Stimulated activated CD4-positive, alpha-beta T cell treated with anti-CD3 and anti-CD28 coated beads, Interleukin-2, amount 100 ng/mL, for 24 hours (primary cell): ENCODE measurements at places on chromosomes 7 and 10.
A peak's percentile ranks its signal among the peaks of the same experiment; 100 is the strongest.

GRCh38 chr10:10208196-10208595, 809.5 kb upstream of the CELF2 start:
- DNase-seq, result no peak

- DNase-seq, result no peak
Measured at GRCh38 chr10:20144268-20144667, 328.0 kb downstream of the PLXDC2 start.

GRCh38 chr10:95350830-95351228, 60.0 kb upstream of the PDLIM1 start:
- DNase-seq, result no peak

DNA sequence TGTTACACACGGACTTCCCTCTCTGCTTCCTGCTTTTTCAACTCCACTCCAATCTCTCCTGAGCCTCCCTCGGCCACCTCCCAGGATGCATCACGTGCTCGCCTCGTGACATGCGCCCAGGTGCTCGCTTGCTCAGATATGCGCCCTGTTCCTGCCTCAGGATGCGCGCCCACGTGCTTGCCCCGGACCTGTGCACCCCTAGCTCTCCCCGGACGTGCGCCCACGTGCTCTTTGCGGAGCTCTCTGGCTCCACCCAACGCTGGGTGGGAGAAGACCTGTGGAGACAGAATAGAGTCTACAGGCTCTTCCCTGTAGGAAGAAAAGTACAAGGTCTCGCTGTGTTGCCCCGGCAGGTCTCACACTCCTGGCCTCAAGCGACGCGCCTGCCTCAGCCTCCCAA, 23.1 kb downstream of the PARD3 start:
- no peak for DNase-seq

- no peak for DNase-seq
Measured at GRCh38 chr10:128892005-128892404, 575.0 kb upstream of the MGMT start.

DNA sequence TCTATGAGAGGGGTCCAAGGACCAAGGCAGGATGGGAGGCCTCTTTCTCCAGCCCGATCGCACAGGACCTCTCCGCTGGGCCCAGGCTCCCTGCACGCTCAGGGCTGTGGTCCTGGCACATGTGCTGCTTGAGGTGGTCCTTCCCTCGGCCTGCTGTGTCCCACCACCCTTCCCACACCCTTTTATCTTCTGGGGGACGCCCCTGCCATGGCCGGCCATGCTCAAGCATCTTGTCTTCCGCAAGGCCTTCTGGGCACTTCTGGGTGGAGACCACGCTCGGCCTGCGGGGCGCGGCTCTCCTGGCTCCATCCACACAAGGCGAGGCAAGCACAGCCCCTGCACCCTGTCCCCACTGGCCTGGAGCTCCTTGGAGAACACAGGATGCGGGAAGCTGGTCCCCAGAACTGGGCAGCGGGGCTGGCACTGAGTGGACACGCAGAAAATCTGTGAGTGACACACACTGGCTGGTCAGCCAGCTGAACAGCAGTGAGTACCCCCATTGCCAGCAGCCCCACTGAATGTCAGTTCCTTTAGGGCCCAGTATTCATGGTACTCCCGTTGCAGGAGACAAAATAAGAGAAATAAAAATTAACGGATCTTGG, 115.9 kb downstream of the TCERG1L start:
- DNase-seq, result no peak

DNA sequence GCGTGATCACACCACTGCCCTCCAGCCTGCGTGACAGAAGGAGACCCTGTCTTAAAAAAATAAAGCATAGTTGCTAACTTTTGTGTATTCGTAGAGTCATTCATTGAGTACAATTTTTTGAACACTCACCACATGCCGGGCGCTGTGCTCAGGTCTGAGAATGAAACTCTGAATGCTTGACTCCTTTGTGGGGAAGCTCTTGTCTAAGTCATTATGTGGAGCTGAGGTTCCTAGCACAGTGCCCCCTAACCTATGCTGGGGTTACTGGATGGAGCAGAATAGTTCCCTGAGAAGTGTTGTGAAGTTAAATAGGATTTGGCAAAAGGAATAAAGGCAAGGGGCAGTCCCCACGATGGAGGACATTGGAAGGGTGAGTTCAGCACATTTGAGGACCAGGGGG, 123.3 kb downstream of the CELF2 start:
- no peak for DNase-seq

DNA sequence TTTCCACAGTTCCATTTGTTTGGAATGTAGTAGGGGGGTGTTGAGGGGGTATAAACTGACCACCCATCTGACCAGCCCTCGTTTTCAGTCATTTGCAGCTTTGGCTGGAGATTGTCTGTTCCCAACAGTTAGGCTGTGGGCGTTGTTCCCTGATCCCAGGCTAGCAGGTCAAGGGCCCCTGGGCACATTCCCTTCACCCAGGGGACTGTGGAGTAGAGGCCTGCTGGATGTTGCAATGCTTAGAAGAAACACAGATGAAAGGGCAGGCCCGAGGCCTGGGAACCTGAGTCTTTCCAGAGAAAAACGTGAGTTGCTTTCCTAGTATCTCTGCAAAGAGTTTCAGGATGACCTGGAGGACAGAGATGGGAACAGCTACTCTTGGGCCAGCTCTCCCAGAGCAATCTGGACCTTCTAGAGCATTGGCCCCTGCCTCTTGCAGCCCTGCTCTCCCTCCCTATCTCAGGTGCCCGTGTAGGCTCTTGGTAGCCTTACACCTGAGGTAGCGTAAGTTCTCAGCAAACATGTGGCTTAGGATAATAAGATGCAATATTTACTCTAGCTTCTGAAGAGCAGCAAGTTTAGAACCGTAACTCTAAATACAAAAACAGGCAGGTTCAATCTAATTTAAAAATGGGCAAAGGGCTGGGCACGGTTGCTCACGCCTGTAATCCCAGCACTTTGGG, 99.4 kb upstream of the EFCAB10 start:
- DNase-seq, result no peak

- DNase-seq, result no peak
Measured at GRCh38 chr10:128901236-128901635, 565.8 kb upstream of the MGMT start.

- DNase-seq, result no peak
Measured at GRCh38 chr10:59173414-59173813, 3.0 kb upstream of the PHYHIPL start.

- DNase-seq, result no peak
Measured at GRCh38 chr10:108413954-108414353, 1249.4 kb upstream of the SORCS1 start.

DNA sequence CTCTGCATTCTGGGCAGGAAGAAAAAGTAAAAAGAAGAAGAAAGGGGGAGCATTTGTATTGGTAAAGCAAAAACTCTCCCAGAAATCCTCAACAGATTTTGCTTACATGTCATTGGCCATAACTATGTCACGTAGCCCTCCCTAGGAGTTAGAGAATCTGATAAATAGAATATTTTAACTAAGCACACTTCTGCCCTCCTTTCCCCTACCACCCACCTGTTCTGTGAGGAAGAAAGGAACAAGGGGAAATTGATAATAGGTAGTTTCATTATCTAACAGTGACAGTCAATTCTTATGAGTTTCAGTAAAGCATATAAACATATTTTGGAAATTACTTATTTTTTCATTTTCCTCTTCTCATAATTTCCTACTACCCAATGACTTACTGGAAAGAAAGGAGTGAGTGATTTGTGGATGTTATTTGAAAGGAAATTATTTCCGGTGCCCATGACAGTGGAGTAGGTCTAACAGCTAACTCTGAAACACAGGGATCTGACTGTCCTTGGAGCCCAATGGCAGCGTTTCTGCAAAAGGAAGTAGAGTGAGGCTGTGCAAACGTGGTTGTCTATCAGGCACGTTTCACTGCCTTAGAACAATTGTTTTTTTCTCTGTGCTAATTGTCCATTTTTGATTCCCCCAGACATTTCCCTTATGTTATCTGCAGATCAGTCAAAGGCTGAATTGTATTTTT, 128.6 kb upstream of the MDFIC start:
- DNase-seq, result no peak

DNA sequence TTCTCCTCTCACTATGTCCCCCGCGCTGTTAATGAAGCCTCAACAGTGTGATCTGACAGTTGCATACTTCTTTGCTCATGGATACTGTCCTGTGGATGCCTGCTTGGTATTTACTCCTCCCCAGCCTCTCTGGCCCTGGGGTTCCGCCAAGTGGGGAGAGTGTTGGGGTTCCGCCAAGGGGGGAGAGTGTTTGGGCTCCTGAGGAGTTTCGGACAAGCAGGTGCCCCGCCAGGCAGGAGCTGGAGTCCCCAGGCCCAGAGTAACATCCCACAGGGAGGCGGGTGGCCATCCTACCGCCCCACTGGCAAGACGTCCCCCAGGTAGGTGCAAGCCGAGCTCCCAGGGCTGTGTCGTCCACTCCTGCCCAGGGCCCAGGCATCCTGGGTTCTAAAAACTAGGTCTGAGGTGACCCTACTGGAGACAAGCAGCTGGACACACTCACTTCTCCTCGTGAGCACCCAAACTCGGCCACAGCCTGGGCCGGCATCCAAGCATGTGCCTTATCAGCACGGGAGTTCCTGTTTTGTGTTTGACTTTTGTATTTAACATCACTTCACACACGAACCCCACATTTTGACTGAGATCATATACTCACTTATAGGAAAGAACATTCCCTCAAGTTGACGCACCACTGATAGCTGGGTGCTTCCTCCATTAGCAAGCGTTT, 34.2 kb downstream of the CAMK2B start:
- no peak for DNase-seq

DNA sequence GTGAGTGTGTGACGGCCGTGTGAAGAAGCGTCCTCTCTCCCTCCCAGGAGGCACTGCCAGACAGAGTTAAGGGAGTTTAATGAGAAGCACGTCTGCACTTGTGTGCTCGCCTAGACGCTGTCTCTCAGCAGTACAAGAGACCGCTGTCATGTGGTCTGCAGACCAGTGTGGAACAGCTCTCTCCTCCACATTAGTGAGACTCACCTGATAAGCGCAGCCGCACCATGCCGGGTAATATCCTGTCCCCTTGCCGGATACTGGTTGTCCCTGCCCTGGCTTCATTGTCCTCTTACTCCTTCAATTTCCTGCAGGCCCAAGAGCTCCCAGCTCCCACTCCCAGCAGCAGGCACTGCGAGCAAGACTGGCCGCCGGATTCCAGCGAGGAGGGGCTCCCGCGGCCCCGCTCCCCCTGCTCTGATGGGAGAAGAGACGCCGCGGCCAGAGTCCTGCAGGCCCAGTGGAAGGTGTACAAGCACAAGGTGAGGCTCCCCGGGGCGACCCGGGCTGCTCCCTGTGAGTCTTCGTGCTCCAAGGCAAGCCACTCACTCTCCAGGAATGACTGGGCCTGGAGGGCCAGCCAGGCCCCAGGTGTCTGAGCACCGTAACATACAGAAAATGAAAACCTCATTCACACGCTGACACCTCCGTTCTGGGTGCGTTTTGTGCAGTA, 33.5 kb upstream of the TTYH3 start:
- DNase-seq, result no peak

- DNase-seq, result no peak
Measured at GRCh38 chr10:65194126-65194525, 1672.9 kb downstream of the REEP3 start.

- DNase-seq, result no peak
Measured at GRCh38 chr10:44161184-44161583, 223.7 kb downstream of the CXCL12 start.

DNA sequence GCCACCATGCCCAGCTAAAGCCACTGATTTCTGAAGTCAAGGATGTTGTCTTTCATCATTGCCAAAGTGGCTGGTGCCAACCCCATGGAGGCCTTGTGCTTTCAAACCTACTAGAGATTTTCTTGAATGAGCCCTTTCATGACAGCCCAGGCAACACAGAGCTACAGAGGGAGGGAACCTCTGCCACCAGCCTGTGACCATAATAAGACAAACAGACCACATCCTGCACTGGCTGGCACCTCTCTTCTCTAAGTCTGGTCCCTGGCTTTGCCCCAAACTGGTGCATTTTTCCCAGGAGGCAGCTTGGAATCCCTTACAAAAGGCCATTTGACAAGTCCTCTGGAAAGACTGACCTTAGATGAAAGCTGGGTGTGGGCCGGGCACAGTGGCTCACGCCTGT, 348.8 kb downstream of the GALNT17 start:
- no peak for DNase-seq

DNA sequence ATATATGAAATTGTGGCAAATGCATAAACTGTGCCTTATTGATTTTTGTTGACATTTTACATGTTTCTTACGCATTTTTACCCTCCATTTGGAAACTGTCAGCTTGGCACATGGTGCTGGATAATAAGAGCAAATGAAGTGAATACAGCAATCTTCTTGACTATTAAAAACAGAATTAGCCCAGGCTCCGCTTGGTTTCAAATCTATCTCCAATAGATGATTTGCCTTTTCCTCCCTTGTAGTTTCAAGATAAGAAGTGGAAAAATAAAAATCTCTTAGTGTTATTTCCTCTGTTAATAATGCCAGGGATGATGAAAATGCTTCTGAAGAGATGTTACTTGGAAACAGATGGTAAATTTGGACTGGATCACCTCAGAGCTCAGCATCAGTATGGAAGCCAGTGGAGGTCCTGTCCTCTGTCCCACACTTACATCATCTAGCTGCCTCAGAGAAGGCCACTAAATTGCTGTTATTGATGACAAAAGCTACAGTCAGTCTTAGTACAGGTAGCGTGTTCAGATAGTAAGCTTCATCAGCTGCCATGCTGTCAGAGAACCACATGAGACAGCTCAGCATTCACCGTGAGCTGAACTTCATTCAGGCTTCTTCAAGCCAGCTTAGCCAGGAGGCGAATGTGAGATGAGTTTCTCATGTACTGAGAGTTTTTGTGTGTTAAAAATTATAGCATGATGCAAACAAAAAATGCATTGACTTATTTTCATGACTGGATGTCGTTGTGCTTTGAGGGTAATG, 246.8 kb downstream of the CELF2 start:
- DNase-seq, result no peak

GRCh38 chr10:93437086-93437945, 44.8 kb downstream of the MYOF start:
- DNase-seq, result no peak

- DNase-seq, result no peak
Measured at GRCh38 chr10:71780156-71780555, 6.8 kb upstream of the VSIR start.

- no peak for DNase-seq
Measured at GRCh38 chr10:18737236-18737635, 78.0 kb downstream of the ARL5B start.

DNA sequence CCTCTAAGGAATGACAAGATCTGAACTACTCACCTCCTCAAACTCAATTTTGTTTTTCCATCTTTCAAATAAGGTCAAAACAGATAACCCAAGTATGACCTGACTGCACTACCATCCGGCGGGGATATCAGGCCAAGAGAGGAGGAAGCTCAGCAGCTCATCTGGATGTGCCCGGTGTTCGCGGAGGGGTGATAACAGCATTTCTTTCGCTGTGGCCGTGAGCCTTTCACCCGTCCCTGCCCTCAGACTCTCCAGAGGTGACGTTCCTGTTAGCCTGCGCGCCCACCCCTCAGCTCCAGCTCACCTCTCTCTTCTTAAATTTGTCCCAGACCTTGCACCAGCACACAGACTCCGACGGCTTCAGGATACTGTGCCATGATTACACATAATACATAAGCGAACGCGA, 526 bp downstream of the ZNF248 start:
- peak; percentile 34 for DNase-seq

DNA sequence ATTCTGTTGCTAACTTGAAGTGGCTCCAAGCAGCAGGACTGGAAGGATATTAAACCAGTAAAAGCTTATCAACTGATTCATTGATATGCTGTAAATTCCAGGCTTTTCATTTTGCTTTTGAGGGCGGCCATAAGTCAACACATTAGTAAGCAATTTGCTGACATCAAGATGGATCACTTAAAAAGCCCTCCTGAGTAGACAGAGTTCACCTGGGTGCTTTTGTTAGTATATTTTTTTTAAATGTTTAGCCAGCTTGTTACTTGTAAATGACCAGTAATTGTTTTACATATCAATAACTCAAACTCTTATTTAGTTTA, 26.5 kb downstream of the RNF32 start:
- no peak for DNase-seq

- no peak for DNase-seq
Measured at GRCh38 chr10:96261132-96261531, 10.2 kb downstream of the BLNK start.
